ENCODE measurements at places on chromosomes 2 and 18.

DNA sequence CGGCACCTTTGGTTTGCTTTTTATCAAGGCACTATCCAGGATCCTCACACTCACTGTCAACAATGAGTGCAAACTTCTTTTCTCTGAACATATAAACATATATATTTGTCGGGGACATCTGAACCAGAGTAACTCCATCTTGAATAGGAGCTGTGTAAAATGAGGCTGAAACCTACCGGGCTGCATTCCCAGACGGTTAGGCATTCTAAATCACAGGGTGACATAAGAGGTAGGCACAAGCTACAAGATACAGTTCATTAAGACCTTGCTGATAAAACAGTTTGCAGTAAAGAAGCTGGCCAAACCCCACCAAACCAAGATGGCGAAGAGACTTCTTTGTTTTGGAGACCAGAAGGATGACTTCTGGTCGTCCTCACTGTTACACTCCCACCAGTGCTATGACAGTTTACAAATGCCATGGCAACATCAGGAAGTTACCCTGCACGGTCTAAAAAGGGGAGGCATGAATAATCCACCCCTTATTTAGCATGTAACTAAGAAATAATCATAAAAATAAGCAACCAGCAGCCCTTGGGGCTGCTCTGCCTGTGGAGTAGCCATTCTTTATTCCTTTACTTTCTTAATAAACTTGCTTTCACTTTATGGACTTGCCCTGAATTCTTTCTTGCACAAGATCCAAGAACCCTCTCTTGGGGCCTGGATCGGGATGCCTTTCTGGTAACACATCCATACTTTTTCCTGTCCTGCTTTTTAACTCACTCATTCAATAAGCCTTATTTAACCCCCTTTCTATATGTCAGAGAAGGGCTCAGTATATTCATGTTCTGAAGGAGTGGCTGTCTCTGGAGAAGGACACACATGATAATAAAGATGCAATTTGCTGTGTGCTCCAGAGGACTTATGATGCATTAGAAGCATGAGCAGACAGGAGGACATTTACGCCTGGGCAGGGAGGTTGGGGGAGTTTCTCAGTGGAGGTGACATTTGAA, 65.4 kb downstream of the TACR1 start:
- DNase-seq: no peak

GRCh38 chr18:24315170-24315569, 82.5 kb downstream of the OSBPL1A start:
- no peak for DNase-seq

DNA sequence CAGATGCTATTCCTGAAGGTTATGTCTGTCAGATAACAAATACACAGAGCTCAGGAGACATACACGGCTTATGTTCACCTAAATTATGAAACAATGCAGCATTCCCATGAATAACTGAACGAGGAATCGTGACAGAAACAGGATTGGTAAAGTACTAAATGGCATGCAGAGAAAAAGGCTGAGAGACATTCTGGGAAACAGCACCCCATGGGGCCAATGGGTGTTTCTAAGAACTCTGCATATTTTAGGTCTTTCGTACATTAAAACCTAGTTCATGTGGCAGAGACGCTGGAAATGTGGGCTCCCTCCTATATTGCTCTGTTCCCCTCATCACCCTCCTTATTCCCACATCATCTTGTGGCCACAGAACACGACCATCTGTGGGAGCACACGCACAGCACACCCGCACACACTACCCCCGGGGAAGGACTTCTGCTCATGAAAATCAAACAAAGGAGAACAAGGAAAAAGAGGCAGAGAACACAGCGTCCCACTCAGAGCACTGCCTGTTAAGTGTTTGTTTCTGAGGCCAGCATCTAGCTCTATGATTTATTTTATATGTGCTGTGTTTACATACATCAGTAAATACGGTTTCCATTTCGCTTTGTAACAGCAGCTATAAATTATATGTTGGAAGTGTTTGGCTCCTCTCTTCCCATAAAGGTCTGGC, 143.6 kb downstream of the AFF3 start:
- no peak for DNase-seq

- DNase-seq: peak; percentile 70
Observed at GRCh38 chr2:240232961-240233884, 92.8 kb upstream of the OTOS start.

GRCh38 chr2:113755035-113755834, 1.2 kb downstream of the SLC35F5 start:
- DNase-seq: no peak

DNA sequence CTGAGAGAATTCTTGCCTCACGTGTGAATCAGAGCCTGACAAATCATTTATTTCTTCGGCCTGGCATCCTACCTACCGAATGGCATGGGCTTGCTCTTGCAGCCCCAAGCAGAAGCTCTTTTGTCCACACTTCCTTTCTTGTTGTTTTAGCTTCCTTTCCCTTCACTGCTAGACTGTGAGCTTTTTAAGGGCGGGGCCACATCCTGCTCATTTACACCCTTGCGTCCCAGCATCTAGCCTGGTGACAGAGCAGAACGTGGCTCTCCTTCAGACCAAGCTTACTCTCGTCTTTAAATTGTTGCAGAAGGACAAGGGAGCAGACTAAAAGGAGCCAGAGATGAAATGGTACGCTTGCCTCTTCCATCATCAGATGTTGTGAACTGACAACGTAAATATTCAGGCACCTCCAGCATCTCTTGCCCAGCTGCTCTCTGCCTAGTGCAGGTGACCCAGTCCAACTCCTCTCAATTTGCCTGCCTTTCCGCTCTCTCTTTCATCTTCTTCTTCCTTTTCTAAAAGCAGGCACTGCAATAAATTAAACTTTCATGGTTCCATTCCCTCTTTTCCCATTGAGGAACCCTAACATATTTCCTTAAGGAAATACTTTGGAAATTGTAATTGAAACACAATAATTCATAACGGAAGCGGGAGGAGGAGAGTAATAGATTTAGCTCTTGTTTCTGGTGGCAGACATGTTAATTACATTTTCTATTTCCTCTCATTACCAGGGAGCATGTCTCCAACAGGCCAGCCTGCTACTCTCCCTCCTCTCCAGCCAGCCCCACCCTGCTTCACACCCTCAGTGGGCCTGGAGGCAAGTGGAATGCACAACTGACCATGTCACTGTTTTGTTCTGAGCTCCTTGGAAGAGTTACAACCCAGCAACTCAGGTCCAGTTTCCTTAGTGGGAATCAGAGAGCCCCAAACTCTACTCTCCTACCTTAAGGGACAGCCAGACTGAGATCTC, 228.1 kb upstream of the TRIB2 start:
- no peak for DNase-seq

GRCh38 chr18:77111951-77112746, 20.4 kb downstream of the MBP start:
- no peak for DNase-seq

GRCh38 chr18:63073481-63073880, 246.1 kb downstream of the BCL2 start:
- no peak for DNase-seq

- no peak for DNase-seq
Observed at GRCh38 chr2:226622484-226622883, 177.1 kb downstream of the IRS1 start.

Measured in stimulated activated CD8-positive, alpha-beta memory T cell treated with anti-CD3 and anti-CD28 coated beads, Interleukin-2, amount 100 ng/mL, for 48 hours (primary cell).